Upper lobe of left lung (tissue), 6 donors: ENCODE measurements at places on chromosomes 3 and 15. TPM values are rescaled to one million over a fixed set of nuclear protein-coding genes. Genes with fewer than 3 reads are reported as not detected.

DNA sequence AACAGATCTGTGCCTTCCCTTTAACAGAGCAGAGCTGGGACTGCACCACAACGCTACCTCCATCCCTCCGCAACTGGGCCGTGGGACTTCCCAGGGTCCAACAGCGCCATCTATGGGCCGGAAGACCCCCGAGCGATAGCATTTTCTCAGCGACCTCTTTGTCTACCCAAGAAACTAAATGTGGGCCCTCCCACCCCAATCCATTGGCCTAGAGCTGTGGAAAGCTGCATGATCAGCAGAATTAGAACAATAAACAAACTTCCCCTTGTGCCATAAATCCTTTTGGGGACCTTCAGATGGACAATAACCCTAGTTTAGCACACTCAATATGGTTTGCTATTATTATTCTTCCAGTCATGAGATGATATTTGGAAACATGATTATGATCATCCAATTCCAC is 74.8 kb upstream of the NTRK3 start:
- DNase-seq: no peak

Gene SNX22
- total RNA-seq: 30.4 TPM

Gene ASB14
- total RNA-seq: not detected

GRCh38 chr15:99385865-99386264 is 134.6 kb downstream of the LRRC28 start:
- peak; percentile 70 for DNase-seq

- DNase-seq: no peak
Observed at GRCh38 chr3:54696313-54696712, 231.5 kb downstream of the LRTM1 start.

GRCh38 chr15:62866366-62866765 is 176.2 kb upstream of the TPM1 start:
- no peak for DNase-seq

DNA sequence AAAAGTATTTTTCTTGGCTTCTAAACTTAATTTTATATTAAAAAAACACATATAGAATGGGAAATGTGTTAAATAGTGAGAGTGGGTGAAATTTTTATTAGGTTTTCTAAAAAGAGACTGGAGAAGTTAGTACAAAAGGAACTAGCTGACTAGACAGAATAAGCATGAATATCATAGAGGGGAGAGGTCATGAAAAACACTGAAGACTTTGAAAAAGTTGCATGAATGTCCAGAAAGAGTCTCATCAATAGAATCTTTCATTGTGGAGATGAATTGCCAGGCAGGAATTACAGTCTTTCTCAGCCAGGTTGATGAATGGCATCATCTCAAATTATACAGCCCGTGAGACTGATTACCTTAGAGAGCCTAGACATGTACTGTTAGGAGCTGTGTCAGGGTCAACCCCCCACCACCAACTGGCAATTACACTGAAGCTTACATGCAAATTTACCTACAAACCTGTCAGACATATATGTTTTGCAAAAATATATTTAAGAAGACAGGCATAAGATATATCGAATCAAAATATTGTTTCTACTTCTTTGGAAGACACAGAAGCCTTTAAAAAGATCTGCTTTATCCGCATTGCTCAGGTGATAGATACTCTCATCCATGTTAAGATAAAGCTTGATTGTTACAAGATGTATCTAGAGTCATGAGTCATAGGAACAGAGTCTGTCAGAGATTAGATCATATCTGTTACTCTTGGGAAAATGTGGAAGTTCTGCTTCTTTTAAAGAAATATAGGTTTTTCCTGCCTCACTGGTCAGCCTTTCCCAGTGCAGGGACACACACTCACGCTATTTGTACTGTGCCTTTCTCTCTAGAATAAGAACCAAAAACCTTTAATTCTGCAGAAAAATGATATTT is 34.8 kb upstream of the PFN2 start:
- DNase-seq: no peak

DNA sequence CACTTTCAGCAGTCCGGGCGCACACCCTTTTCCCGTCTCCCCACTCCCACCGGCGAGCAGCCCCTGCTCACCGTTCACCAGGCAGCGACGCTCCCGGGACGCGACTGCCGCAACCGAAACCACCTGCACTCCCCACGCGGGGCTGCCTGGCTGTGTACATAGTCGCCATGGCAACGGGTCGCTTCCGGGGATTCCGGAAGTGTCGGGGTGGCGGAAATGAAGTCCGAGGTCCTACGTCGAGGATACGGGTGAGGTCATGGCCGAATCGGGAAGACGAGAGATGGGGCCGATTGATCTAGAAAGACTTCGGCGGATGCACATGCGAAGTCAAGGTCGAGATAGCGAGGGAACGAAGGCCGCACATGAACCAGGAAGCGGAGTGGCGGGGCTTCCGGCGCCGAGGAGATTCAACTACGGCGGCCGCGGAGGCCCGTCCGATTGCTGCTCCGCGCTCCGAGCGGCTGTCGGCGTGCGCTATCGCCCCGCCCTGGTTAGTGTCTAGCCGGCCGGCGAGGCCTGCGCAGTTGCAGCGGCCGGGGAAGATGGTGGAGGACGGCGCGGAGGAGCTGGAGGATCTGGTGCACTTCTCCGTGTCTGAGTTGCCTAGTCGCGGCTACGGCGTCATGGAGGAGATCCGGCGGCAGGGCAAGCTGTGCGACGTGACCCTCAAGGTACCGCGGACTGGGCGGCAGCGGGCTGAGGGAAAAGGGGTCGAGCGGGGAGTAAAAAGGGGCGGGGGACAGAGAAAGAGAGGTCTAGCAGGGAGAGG is at the start of the genes KIF9 and KLHL18:
Gene KIF9 (minus strand): TSS at position 376 of the 769 bp plus-strand sequence. CDS start 5,425 bp downstream, outside the sequence.
Gene KLHL18 (plus strand): TSS at position 521 of the 769 bp plus-strand sequence. CDS start 22 bp downstream, at position 543.
- peak; percentile 94 for DNase-seq

Gene CIB2
- 5.2 TPM for total RNA-seq

DNA sequence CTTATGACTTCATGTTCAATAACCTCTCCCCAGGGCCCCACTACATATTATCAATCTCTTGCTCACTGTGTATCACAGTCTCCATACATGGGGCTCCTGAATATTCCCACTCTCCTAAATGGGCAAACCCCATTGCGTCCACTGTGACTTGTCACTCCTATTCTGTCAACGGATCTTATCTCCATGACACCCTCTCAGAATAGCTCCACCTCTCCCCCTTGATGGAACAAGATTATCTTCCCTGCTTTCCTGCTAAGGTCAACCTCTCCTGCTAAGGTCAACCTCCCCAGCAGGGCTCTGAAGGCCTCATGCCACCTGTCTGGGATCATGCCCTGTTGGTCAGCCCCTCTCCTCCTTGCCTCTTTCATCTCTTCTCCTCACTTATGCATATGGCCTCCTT is 1.8 kb downstream of the CLDN18 start:
- DNase-seq: no peak

Gene SPTSSB
- 0.46 TPM for total RNA-seq

Gene DISP2
- under 0.01 TPM for total RNA-seq

DNA sequence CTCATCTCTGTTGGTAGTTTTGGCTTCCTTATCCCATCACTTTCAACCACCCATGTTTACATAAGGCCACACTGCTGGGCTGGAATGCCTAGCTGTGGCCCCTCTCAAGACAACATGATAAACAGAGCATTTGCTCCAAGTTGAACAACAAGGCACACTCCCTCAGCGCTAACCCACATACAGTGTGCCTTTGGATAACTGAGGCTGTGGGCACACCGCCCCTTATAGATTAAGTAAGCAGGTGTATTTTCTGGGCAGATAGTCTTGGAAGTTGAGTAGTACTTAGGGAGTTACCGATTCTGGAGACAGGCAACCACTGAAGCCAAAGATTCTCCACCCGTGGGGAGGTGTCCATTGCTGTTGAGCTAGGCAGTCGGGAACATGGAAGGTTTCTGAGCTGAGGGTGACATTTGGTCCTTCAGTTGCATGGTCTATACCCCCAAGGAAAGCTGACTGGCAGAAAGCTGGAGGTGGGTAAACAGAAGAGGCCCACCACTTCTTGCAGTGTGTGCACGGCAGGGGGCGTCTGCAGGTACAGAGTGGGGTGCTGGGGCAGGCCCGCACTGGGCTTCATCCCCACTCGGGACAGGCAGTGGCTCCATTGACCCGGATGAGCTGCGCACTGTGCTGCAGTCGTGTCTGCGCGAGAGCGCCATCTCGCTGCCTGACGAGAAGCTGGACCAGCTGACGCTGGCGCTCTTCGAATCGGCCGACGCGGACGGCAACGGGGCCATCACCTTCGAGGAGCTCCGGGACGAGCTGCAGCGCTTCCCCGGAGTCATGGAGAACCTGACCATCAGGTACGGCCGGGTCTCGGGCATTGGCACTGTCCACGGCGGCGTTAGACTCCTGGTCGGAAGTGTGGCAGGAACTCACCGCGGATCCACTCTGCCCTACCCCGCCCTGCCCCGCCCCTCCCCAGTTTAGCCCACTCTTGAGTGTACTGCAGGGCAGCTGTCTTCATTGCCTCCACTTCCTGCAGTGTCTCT is 16.8 kb downstream of the NOX5 start:
- peak; percentile 87 for DNase-seq

DNA sequence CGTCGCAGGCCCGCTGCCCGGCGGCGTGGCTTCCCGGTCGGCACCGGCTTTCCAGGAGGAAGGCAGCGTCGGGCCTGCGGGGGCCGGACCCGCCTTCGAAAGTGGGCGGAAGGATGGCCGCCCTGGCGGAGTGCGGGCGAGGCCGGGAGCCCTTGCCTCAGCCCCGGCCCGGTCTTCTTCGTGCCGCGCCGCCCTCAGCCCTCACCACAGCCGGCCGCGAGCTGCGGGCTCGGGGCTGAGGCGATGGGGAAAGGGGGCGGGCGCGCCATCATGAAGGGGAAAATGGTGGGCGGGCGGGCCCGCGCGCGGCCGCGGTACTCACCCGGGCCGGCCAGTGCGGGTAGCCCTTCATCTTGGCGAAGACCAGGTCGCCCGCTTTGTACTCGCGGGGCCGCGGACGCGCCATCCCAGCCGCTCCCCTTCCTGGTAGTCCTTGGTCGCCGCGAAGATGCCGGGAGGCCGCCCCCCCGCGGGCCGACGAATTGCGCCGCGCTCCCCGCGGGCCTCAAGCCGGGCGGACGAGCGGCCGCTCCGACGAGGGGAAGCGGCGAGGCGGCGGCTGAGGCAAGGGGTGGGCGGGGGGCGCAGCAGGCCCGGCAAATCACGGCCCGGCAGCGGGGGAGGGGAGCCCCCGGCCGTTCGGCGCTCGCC is 489 bp downstream of the HDGFL3 start:
- DNase-seq: peak; percentile 92

DNA sequence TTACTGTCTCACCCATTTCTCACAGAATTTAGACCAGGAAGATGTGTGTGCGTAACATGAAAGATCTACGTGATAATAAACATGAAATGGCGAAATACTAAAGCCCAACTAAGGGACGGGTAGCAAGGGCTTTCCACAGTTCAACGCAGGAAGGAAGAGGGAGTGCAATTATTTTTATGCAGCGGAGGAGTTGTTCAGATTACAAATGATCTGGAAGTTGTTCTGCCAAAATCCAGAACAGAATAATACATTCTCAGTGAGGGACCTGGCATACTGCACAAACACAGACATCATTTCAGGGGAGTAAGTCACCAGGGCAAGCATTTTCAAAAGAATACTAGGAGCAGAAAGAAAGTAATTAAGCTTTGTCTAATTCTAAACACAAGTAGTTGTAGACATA is 133.6 kb upstream of the RAP2B start:
- DNase-seq: no peak

GRCh38 chr3:140334132-140334929 is 343.5 kb upstream of the TRIM42 start:
- DNase-seq: no peak

GRCh38 chr3:21613372-21614070 is 137.5 kb downstream of the ZNF385D start:
- no peak for DNase-seq

Gene MAP6D1
- not detected for total RNA-seq

- DNase-seq: no peak
Observed at GRCh38 chr3:126918355-126918821, 64.5 kb upstream of the PLXNA1 start.

Gene FYCO1
- total RNA-seq: 55.4 TPM

DNA sequence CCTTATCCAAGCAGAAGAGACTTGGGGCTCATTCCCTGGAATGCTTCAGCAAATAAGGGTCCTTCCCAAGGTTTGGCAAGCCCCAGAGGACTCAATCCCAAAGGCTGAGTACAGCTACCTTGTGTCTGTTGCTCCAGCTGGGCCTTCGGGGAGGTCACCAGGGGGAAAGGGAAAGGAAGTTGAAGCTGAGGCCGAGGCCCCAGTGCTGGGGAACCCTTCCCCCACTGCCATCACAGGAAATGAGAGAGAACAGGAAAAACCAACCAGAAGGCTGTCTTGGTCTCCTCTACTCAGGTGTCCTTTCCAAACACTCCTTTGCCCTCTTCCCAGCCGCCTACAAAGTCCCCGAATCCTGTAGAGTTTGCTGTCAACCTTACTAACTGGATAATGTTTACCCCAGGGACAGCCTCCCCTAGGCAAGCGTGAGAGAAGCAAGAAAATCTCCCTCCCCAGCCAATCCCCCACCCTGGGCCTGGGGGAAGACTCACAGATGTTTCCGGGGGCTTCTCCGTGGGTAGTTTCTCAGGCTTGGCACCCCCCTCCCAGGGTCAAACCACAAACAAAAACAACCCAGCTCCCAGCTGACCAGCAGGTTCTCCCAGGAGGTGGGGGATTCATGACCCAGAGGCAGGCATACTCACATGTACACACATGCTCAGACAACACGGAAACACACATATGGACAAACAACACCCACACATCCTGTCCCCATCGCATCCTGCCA is 5.5 kb downstream of the CSRNP1 start:
- DNase-seq: no peak

GRCh38 chr15:74545776-74546656 is 5.0 kb downstream of the ARID3B start:
- peak; percentile 95 for DNase-seq

DNA sequence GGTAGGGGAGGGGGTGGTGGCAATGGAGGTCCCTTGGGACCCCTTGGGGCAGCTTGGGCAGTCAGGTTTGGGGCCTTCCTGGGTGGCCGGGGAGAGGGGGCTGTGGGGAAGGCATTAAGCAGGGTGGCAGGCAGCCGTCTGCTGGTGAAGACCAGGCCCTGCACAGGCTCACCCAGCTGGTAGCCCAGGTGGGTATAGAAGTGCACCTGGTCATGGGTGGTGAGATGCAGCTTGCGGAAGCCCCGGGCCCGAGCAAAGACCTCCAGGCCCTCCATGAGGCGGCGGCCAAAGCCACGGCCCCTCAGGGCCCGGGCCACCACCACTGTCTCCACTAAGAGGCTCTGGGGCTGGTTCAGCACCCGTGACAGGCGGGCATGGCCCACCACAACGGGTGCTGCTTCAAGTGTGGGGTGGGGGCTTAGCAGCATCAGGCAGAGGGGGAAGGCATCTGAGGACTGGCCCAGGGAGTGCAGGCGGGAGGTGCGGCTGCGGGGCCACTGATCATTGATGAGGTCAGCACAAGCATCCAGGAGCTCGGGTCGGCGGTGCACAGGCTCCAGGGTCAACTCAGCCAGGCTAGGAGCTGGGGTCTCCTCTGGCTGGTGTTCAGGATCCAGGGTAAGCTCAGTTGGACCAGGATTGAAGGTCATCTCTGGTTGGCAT is 2.4 kb downstream of the HYAL3 start:
- DNase-seq: no peak
